ENCODE measurements at places on chromosomes 1 and 21.

DNA sequence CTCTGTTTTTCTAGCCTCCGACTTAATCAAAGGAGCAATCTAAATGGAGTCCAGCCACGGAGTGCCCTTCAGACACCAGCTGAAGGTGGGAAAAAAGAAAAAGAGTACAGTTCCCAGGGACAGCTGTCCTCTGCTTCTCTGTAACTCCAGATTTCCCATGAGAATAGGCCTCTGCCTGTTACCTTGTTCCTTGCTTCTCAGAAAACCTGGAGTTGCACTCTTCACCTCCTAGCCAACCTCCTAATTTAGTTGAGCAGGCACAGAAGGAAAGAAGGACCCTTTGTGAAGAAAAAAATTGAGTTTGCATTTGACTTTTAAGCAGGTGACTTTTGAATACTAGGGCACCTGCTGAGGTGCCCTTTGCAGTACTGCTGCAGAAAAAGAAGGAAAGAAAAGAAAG, 8.3 kb downstream of the BARHL2 start:
- no peak for DNase-seq

GRCh38 chr1:234875953-234876855, 252.4 kb downstream of the TOMM20 start:
- DNase-seq = no peak

DNA sequence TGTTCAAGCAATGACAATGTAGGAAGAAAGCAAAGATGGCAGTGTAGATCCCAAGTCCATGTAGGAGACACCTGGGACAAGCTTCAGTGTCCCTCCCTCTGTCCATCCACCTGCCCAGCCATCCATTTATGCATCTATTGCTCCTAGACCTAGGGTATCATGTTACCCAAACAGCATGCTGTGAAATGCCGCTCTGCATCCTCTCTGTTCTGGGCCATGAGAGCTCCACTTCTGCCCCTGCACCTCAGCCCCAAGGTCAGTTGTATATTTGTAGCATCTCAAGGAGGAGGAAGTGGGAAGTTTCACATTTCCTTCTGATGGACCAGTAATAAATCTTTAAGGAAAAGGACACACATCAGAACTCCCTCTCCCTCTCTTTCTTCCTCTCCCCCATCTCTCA, 27.9 kb upstream of the TSPEAR start:
- no peak for DNase-seq

GRCh38 chr1:56626546-56626945, 18.6 kb upstream of the PRKAA2 start:
- no peak for DNase-seq

DNA sequence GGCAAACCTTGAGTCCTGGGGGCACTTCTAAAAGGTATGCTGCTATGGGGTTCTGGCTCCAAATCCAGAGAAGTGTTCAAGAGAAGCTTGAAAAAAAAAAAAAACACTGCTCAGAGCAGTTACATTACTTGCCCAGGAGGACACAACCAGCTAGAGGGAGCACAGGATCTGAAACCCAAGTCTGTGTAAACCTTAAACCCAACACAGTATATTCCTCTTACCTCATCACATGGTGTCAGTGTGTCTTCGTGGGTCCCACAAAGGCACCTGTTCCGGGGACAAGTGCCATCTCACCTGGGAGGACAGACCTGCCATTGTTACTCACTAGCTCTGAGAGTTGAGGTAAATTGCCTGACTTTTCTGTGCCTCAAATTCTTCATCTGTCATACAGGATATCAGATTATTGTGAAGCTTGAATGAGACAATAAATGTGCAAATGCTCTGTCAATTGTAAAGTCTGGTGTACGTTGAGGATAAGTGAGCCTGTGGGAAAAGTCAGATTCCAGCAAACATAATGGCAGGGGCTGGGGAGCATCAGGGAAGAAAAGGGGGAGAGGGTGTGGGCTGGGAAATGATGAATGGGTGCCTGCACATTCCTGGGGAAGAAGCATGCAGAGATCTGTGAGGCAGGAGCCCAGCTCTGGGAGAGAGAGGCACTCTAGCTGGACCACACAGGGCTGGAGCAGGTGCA, 170.4 kb upstream of the ZC3H12A start:
- DNase-seq = no peak

DNA sequence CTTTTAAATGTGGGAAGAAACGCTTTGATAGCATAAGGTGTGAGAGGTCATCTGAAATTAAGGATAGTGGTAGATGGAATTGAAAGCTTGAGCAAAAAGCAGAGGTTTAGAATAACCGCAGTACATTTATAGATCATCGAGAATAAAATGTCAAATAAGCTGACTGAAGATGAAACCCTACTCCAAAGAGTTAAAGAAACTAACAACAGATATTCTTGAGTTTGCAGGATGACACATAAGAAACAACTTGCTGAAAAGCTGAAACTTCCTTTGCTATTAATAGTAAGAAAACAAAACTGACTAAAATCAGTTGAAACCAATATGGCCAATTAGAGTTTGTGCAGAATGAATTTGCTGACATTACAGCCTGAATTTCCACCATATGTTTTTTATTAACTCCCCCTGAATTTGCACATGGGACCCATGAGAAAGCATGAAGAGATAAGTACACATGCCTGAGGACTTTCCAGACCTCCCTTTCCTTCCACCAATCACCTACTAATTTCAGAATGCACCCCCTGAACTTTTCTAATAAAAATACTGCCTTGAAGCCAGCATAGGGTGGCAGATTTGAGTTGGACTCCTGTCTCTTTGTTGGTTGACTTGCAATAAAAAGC, 1.7 kb upstream of the C1orf185 start:
- no peak for DNase-seq

GRCh38 chr1:234533034-234533891, 54.3 kb upstream of the TARBP1 start:
- DNase-seq = no peak

DNA sequence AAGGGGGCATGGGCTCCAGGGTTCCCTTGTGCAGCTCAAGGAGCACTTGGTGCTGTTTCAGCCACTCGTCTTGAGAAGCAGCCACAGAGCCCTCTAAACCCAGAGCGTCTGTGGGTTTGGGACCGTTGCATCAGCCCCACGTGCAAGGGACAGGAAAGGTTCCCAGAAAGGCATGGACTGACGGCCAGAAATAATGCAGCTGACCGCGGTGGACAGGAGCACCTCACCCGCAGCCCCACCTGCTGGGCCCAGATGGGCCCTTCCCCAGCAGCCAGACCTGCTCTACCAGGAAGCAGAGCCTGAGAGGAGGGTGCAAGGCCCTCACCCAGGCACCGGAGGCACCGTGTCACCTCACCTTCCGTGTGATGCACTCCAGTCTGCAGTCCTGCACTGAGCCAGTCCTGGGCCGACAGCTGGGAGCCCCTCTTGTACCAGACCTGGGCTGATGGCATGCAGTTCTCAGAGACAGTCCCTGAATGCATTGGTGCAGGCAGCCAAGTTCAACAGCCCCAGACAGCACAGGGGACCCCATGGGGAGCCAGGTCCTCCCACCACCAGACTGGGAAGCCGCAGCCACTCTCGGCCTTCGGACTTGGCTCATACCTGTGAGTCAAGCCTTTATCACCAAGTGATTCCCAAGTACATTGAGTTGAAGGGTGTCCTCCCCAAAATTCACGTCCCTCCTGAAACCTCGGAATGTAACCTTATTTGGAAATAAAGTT, 4.8 kb upstream of the TFF3 start:
- no peak for DNase-seq

DNA sequence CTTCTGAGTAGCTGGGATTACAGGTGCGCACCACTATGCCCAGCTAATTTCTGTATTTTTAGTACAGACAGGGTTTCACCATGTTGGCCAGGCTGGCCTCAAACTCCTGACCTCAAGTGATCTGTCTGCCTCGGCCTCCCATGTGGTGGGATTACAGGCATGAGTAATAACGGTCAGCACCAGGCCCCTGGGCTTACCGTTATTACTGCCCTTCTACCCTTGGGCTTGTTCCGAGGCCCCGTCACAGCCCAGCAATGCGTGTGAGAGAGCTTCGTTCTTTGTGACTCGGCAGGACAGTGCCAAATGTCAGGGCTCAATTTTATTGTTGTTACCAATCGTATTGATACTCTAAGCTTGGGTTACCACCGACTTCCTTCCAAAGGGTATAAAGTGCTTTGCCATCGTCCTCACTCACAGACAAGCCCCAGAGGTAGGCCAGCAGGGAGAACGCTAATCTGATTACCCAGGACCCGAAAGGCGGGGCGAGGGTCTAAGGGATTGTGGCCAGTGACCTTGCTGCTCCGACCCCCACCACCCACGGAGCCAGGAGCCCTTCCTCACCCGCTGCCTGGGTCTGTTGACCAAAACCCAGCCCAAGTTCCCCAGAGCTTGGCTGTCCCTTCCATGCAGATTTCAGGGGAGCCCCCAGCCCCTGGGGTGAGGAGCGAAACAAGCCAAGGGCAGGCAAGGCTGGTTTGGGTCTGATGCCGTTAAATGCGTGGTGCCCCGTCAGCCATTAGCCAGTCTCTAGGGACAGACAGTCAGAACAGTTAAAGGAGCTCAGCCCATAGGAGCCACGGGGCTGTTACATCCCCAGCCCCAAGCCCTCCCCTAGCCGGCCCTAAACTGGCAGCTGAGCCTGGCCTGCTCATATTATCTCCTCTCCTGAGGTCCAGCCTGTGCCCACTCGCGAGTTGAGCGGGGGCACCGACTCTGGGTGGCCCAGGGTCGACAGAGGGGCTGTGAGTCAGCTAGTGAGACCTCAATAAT, 54.9 kb upstream of the CASZ1 start:
- no peak for DNase-seq

DNA sequence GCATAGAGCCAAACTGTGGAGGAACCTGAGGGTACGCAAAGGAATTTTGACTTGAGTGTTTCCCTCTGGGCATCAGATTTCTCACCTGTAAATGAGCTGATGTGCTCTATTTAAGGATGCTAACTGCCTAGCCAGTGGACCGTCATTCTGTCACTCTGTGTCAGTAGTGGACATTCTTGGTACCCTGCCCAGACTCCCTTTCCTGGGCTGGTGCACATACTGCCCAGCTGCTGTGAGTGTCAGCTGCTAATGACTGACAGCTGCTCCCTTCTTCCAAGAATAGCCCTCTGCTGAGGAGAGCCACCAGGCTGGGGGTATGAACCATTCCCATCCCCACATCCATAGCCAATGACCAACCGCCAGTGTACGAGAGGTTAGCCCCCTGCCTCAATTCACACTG, 193.1 kb upstream of the DAB1 start:
- no peak for DNase-seq

GRCh38 chr1:32733582-32734321, 31.2 kb upstream of the SYNC start:
- no peak for DNase-seq

GRCh38 chr1:91997607-91998195, 32.1 kb upstream of the EPHX4 start:
- DNase-seq = peak; percentile 56

DNA sequence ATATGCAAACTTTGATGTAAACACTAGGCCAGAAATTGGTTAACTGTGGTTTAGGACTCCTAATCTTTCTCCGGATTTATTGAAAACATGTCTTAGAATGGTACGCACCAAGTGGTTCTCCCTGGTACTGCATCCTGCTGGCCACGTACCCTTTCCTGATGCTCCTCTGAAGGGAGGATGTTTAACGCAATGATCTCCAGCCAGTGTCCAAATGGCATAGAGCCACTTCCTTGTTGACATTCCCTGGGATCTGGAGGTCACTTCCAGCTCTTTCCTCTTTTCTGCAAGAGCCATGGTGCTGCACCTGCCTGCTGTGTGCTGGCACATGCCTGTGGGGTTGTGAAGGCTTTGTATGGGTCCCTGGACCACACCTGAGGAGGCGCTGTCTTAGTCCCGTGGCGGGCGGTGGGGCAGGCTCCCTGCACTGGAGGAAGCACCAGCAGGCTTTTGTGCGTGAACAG, 53.9 kb downstream of the GALNT2 start:
- DNase-seq = no peak

DNA sequence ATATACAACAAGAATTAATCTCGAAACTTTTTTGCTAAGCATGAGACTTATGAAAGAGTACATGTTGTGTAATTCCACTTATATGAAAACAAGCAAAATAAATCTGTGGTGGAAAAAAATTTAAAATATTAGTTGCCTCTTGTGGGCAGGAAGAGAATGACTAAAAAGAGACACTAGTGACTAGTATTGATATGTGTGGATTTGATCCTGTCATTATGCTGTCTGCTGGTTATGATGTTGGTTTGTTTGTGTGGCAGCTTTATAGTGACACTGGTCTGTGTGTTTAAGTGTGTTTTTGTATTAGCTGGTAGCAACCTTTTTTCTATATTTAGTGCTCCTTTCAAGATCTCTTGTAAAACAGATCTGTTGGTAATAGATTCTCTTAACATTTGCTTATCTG, 267.8 kb upstream of the NRIP1 start:
- no peak for DNase-seq

DNA sequence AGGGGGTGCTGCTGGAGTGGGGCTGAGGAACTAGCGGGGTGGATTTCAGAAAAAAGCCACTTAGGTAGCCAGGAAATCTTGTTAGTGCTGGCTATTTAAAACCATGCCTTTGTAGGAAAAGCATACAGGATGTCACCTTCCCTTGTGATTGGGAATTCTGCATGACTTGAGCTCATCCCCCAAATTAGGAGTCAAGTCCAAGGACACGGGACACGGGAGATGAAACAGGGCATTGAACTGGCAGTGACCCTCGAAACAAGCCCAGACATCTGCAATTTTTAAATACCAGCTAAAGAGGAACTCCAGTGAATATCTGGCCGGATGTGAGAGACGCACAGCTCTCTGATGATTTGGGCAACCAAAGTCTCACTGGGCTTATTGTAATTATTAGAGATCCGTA, 32.8 kb downstream of the C2CD2 start:
- DNase-seq = no peak

GRCh38 chr1:223142795-223143536, at the start of gene TLR5:
Gene TLR5, minus strand, starts transcription at chr1:223143248. Its CDS starts 30,217 bp downstream, at chr1:223113031.
- peak; percentile 92 for DNase-seq

DNA sequence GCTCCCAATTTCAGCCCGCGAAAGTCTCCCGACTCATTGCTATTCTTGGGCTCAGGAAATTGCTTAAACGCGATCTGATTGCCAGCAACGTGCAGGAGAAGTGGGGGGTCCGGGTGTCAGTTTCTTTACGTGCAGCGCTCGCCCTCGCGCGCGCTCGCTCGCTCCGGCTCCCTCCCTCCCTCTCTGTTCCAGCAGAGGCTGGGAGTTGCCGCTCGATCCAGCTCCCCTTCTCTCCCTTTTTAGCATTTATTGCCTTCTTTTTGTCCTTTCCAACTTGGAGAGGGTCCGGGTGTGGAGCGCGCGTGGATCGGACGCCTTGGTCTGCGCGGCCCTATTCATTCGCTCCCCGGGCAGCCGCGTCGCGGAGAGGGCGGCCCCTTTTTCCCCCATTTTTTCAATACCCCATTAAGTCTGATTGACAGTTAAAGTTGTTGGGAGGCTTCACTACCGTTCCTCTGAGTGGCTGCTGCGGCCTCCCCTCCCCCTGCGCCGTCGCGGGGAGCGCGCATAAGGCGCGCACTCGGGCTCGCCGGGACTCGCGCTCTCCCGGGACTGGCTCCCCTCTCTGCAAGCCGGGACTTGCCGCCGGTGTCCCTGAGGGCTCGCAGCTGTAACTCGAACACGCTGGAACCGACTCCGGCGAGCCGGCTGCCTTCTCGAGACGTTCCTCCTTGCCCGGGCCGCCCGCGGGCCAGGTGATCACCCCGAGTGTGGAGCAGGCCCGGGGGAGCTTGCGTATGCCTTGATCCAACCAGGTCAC, at the start of gene DHRS3:
Gene DHRS3 (minus strand): TSS at position 310 of the 760 bp plus-strand sequence. CDS start 862 bp downstream, outside the sequence.
- peak; percentile 57 for DNase-seq

Data from CD4-positive, alpha-beta T cell treated with Interleukin-2 at 100 ng/mL for 4 hours (primary cell).